ENCODE measurements at places on chromosomes 7 and 10. TPM values are rescaled to one million over a fixed set of nuclear protein-coding genes. Genes with fewer than 3 reads are reported as not detected.

DNA sequence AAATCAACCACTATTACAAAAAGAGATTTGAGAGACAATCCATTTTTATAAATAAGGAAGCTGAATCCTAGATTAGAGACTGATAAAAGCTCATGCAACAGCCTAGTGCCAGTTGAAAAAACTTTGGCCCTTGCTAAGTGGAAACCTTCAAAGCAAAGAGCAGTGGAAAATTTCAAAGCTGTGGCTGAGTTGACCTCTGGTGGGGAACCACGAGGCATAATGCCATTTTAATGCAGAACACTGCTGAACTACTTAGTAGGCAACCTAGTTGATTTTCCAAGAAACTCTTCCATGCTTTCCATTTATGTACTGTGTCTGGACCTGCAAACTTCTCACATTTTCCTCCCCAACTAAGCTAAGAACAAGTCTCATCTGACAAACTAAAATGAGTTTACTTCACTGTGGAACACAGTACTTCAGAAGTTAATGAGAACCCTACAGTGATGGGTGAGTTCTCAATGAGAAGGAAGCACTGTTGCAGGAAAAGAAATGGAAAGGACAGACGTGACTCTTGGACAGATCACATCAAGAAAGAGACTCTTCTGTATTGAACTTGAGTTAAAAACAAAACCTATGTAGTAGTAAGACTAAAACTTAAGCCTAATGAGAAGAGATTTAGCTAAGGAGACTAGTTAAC is 19.5 kb downstream of the FZD9 start:
- peaks cover 50% of the 10 kb centered on the region for H3K36me3 ChIP-seq
- DNase-seq = no peak
- H3K27ac ChIP-seq = peak overlapping the region; percentile 55
- H3K27me3 ChIP-seq = no peaks in the 10 kb centered on the region
- no peak overlapping the region for H3K4me3 ChIP-seq

- DNase-seq = no peak
- H3K27ac ChIP-seq = no peak overlapping the region
- no peaks in the 10 kb centered on the region for H3K36me3 ChIP-seq
- no peak overlapping the region for H3K4me3 ChIP-seq
These were observed 785.7 kb upstream of the POM121L12 start for GRCh38 chr7:52249741-52250140.

DNA sequence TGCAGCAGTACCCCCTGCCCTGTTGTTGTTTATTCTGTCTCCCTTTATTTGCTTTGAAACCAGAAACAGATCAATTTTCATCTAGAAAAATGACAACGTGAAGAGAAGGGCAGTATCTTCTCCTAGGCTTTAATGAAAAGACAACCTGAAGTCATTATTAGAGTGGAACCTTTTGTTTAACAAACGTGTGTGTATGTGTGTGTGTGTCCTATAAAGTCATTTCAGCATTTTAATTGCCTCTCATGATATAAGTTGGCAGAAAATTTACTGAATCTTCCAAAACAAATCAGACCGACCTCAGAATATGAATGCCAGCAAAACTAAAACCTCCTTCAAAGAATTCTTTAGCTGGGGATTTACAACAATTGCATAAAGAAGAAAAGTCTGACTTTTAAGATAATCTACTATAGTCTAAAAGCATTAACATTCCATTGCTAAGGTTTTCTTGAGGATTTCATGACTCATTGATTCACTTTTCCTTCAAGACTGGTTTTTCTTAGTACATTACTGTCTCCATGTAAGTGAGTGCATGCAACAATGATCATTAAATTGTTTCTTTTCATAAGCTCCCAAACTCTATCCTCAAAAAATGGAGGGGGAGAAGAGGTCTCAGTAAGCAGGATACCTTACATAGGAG is 3.2 kb downstream of the GLI3 start:
- H3K27me3 ChIP-seq = peaks cover 48% of the 10 kb centered on the region
- no peak overlapping the region for H3K4me3 ChIP-seq
- no peak for DNase-seq
- H3K27ac ChIP-seq = no peak overlapping the region

- H3K27me3 ChIP-seq = peaks cover 12% of the 10 kb centered on the region
- H3K4me1 ChIP-seq = no peaks in the 10 kb centered on the region
- H3K36me3 ChIP-seq = no peaks in the 10 kb centered on the region
- no peak overlapping the region for H3K27ac ChIP-seq
- no peak for DNase-seq
These were observed 502.4 kb downstream of the GRID1 start for GRCh38 chr10:85864173-85864549.

LRRC17 gene
- total RNA-seq = not detected

GRCh38 chr7:85924062-85924461 is 719.6 kb upstream of the GRM3 start:
- DNase-seq = no peak
- no peaks in the 10 kb centered on the region for H3K27me3 ChIP-seq

CWF19L1 gene
- total RNA-seq = 42.5 TPM

STK17A gene
- 58.2 TPM for total RNA-seq

CDK14 gene
- total RNA-seq = not detected

SRGN gene
- 949 TPM for total RNA-seq

GRCh38 chr7:37973915-37974314 is 53.5 kb downstream of the EPDR1 start:
- no peaks in the 10 kb centered on the region for H3K36me3 ChIP-seq
- H3K4me1 ChIP-seq = no peaks in the 10 kb centered on the region
- DNase-seq = no peak
- no peak overlapping the region for H3K27ac ChIP-seq

OR2A12 gene
- not detected for total RNA-seq

SPDYE6 gene
- not detected for total RNA-seq

- no peak overlapping the region for H3K27ac ChIP-seq
- no peaks in the 10 kb centered on the region for H3K4me1 ChIP-seq
- no peak for DNase-seq
- H3K27me3 ChIP-seq = no peaks in the 10 kb centered on the region
- no peak overlapping the region for H3K4me3 ChIP-seq
These were observed 15.8 kb downstream of the AP5Z1 start for GRCh38 chr7:4791101-4791737.

EGR2 gene
- 66.9 TPM for total RNA-seq

- H3K4me1 ChIP-seq = no peaks in the 10 kb centered on the region
- H3K4me3 ChIP-seq = no peak overlapping the region
- no peak for DNase-seq
These were observed 5.9 kb upstream of the OR2A25 start for GRCh38 chr7:144063710-144064109.

- no peaks in the 10 kb centered on the region for H3K36me3 ChIP-seq
- H3K4me1 ChIP-seq = no peaks in the 10 kb centered on the region
- H3K4me3 ChIP-seq = no peak overlapping the region
These were observed 74.1 kb downstream of the TACC2 start for GRCh38 chr10:122062831-122063674.

- no peak overlapping the region for H3K4me3 ChIP-seq
- no peaks in the 10 kb centered on the region for H3K36me3 ChIP-seq
- H3K27me3 ChIP-seq = peaks cover 17% of the 10 kb centered on the region
- DNase-seq = no peak
These were observed 12.0 kb upstream of the RHOBTB1 start for GRCh38 chr10:60955957-60956425.

- no peak overlapping the region for H3K4me3 ChIP-seq
- H3K36me3 ChIP-seq = peaks cover 5% of the 10 kb centered on the region
- no peak overlapping the region for H3K27ac ChIP-seq
- H3K4me1 ChIP-seq = peaks cover 62% of the 10 kb centered on the region
- no peak for DNase-seq
- H3K27me3 ChIP-seq = no peaks in the 10 kb centered on the region
These were observed 9.7 kb downstream of the STAMBPL1 start for GRCh38 chr10:88889559-88890337.

GRCh38 chr10:131211965-131212619 is 99.4 kb downstream of the TCERG1L start:
- no peak overlapping the region for H3K27ac ChIP-seq
- H3K4me1 ChIP-seq = no peaks in the 10 kb centered on the region
- no peaks in the 10 kb centered on the region for H3K27me3 ChIP-seq
- DNase-seq = no peak
- no peaks in the 10 kb centered on the region for H3K36me3 ChIP-seq

GRCh38 chr10:12512332-12513002 is 163.1 kb downstream of the CAMK1D start:
- peaks cover 40% of the 10 kb centered on the region for H3K4me1 ChIP-seq
- no peaks in the 10 kb centered on the region for H3K27me3 ChIP-seq
- DNase-seq = no peak
- no peak overlapping the region for H3K27ac ChIP-seq
